ENCODE measurements at places on chromosomes 6 and 20. TPM values are rescaled to one million over a fixed set of nuclear protein-coding genes. Genes with fewer than 3 reads are reported as not detected.

GRCh38 chr20:7231303-7231702 lies 463.8 kb downstream of the BMP2 start:
- DNase-seq: no peak

GRCh38 chr6:83231146-83231545 lies 38.0 kb downstream of the RWDD2A start:
- no peak for DNase-seq

GRCh38 chr6:121760745-121761144 lies 325.3 kb downstream of the GJA1 start:
- DNase-seq: no peak

- DNase-seq: no peak
Measured at GRCh38 chr6:114403858-114404257, 61.0 kb upstream of the HS3ST5 start.

DNA sequence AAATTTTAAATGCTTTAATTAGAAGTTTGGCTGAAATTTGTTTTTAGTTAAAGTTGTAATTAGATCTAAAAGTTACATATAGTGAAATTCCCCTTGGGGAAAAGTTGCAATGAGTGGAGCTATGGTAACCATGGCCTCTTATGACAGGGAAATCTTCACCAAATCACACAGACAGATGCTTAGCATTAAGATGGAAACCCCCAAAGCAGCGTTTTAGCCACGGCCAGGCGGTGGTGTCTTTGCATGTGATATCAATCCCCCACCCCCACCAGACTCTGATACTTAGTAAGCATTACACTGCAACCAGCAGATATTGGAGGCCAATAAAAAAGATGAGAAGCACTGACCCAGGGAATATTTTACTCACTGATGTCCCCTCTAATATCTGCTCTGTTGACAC lies 75.7 kb downstream of the REPS1 start:
- no peak for DNase-seq

DNA sequence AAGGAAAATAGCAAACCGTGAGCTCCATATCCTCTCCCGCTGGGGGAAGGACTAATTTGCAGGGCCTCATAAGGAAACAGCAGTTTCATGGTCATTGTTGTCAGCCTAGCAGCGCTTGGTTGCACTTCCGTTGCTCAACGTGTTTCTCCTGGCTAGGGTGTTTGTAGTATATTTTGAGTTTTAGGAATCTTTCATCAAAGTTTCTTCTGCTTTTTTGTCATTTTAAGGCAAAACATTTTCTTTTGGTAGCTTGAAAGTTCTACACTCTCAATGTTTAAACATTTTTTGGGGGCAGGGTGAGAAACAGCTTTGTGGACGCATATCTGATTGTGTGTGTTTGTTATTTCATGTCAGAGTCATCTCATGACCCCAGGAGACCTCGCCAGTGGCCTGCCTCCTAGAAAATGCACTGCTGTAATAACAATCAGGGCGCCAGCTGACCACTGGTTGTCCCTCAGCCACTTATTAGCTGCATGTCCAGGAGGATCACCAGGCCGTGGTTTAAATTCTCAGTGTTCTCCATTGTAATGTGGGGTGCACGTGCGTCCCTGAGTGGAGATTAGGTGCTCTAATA lies 20.6 kb downstream of the JARID2 start:
- DNase-seq: peak; percentile 53

The FLRT3 gene
- total RNA-seq: 0.13 TPM

The UBD gene
- 0.31 TPM for total RNA-seq

All from endothelial cell of umbilical vein (primary cell).